ENCODE measurements at places on chromosomes 11 and 22.

DNA sequence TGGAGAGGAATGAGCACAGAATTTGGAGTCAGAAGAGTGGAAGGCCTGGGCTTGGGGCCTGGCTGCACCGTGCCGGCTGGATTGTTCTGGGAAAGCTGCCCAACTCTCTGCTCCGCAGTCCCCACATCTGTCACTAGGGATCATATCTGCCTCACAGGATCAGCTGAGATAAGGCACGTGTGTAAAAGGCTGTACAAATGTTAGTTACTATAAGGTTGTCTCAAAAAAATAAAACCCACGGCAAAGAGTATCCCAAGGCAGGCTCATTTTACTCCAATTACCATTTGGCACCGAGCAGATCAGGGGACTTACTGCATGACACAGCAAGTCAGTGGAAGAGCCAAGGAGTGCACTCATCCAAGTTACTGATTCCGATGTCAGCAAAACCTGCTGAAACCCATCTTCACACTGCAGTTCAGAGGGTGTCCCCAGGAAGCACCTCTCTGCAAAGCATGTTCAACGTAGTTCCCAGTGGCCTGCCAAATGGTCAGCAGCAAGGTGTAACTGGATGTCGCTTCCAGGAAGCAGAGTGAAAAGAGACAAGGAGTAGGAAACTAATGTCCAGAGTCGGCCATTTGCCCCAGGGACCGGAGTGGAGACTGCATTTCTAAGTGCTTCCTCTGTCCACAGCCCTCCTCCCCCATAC lies 18.1 kb upstream of the MRTFA start:
- DNase-seq = no peak

DNA sequence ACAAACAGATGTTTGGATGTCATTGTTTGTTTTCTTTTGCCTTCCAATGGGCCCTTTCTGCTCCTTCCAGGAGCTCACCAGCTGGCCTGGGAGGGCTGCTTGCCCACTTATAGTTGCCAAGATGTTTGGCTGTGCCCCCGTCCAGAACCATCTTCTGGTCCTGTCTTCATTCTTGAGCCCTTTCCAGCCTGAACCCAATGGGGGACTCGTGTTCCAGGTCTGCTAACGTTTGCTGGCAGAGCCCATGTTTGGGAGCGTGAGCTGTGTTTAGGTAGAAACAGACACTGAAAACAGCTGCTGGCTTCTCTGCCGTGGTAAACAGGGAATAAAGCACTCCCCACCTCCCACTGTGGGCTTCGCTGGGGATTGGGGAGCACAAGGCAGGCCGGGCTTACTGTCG lies 83.2 kb upstream of the SYT13 start:
- DNase-seq = no peak

DNA sequence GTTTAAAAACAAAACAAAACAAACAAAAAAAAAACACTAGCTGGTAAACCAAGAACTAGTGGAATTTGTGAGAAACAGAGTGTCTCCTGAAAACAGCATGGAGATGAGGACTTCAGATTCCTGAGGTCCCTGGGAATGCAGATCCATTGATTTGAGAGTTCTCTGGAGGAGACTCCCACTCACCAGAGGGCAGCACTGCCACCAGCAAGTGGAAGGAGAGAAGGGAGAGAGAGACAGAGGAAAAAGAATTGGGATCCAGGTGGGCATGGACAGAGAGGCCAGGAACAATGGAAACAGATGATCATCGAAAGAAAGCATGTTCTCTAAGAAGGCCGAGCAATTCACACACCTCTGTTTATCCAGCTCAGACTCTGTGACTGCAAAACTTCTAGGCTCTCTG lies 31.8 kb downstream of the ETS1 start:
- DNase-seq = no peak

DNA sequence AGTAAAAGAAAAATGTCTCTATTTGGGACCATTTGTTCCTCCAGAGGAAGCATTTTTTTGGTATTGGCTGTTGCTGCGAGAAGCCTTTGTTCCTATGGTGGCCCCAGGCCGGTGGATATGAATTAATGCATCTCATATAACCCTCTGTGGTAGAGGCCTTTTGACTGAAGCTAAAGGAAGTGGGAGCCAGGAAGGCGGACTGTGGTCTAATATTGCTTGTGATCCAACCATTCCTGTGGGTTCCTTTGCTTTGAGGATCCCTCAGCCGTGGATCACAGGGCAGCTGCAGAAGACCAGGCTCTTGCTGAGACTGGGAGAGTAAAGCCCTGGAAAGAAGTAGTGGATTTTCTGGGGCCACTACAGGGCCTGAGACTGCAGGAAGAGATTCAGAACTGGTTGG lies 68.3 kb upstream of the NAV2 start:
- no peak for DNase-seq

GRCh38 chr22:41831383-41831782 lies 1.5 kb upstream of the SREBF2 start:
- peak; percentile 36 for DNase-seq

- peak; percentile 43 for DNase-seq
Measured at GRCh38 chr11:66851698-66852465, 5.0 kb upstream of the LRFN4 start.

DNA sequence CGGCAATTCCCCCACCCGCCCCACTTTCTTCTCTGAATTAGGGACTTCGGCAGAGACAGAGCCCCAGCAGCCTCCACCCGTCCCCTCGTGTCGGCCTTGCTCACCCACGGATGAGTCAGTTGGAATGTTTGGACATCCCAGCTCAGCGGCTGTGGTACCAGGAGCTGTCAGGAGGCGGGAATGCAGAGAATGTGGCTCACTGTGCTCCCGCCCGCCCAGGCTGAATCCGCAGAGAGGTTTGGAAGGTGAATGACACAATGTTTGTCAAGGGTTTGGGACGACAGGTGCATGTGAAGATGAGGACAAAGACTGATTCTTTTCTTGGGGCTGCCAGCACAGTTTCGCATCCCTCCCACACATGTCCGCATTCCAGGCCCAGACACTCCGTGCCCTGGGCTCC lies 39.6 kb downstream of the LIF start:
- DNase-seq = no peak

GRCh38 chr22:49799431-49800075 lies 28.1 kb downstream of the BRD1 start:
- DNase-seq = no peak

- DNase-seq = no peak
Measured at GRCh38 chr11:117852309-117852708, 24.1 kb downstream of the FXYD6 start.

GRCh38 chr22:28627791-28628190 lies 51.8 kb downstream of the TTC28 start:
- DNase-seq = no peak

GRCh38 chr11:31243706-31244105 lies 125.8 kb downstream of the DCDC1 start:
- no peak for DNase-seq

GRCh38 chr22:24010018-24010391 lies 1.1 kb upstream of the CABIN1 start:
- DNase-seq = no peak

DNA sequence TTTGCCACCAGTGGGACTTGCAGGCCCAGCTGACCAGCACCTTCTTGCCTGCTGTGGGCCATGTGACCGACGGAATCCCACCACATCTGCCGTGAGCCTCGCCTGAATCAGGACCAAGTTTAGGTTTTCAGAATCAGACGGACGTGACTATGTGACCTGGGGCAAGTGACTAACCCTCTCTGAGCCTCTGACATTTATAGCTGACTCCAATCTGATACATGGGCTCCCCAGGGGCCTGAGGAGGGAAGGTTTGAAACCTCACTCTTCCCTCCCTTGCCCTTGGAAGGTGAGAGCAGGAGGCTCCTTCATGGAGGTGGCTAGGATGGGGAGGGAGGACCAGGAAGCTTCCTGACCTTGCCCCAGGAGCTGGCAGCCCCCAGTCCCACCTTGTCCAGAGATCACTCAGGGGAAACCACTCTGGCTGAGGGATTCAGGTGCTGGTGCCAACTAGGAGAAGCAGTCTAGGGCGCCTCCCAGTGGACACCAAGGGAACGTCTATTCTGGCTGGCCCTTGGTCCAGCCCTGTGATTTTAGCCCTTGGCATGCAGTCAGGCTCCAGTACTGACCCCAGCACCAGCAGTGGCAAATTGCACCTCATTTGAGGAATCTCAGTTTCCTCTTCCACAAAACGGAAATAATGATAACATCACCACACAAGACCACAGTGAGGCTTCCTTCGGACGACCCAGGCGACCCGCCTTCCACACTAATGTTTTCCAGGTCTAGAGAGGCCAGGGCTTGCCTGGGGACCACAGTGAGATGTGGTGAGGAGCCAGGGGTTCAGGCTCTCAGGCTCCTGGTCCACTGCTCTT lies 47.2 kb upstream of the SYT7 start:
- no peak for DNase-seq

- no peak for DNase-seq
Measured at GRCh38 chr11:112017538-112017937, 7.7 kb upstream of the DLAT start.

- no peak for DNase-seq
Measured at GRCh38 chr22:32200752-32201151, 4.1 kb downstream of the RFPL2 start.

- DNase-seq = no peak
Measured at GRCh38 chr22:23203452-23204124, 23.3 kb downstream of the BCR start.

GRCh38 chr22:22771696-22772377 lies 115.8 kb upstream of the IGLL5 start:
- DNase-seq = no peak

DNA sequence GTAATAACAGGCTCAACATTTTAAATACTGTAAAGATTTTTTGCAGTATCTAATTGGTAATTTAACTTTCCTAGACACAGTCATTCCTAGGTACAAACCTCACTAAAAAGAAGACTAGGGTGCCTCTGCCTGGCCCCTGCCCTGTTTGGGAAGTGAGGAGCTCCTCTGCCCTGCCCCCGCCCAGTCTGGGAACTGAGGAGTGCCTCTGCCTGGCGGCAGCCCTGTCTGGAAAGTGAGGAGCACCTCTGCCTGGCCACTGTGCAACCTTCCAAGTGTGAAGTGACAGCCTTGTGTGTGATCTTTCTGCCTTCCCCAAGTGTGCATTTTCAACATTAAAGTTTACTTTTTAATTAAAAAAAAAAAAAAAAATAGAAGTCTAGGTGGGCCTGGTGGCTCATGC lies 4.2 kb downstream of the CHORDC1 start:
- DNase-seq = no peak

GRCh38 chr11:10288881-10289764 lies 4.9 kb downstream of the SBF2 start:
- no peak for DNase-seq

- DNase-seq = no peak
Measured at GRCh38 chr11:79329561-79329960, 111.3 kb downstream of the TENM4 start.

GRCh38 chr11:119077839-119078238 lies 6.8 kb upstream of the HMBS start:
- no peak for DNase-seq

DNA sequence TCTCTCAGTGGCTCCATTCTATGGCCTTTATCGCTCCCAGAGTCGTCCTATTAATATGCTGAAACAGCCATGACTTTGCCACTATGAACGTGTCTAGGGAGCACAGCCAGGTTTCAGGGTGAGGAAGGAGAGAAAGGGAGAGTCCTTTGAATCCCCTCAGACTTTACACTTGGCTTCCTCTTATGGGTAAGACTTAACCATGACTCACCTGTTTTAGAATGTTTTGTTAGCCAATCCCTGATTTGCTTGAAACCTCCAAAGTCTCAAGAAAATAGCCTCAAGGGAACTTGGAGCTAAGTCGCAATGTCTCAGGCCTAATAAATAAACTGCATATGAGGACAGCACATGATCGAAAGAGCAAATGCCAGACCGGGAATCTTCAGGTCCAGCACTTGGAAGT lies 131.2 kb upstream of the RCN1 start:
- no peak for DNase-seq

DNA sequence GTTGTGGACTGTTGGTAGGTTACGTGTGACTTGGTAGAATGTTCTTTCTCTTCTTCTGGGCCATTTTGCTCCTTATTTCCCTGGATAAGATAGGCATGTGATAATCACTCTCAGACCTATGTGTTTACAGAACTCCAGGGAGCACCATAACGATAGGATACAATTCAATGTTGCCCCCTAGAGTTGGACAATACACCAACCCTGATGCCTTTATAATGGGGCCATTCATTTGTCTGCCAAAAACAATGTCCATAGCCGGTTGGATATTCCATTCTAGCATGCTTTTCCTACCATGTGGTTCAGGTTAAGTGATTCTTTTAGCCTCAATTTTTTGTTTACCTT lies 60.5 kb downstream of the APIP start:
- DNase-seq = no peak

GRCh38 chr22:27420817-27421361 lies 380.7 kb downstream of the MN1 start:
- no peak for DNase-seq

DNA sequence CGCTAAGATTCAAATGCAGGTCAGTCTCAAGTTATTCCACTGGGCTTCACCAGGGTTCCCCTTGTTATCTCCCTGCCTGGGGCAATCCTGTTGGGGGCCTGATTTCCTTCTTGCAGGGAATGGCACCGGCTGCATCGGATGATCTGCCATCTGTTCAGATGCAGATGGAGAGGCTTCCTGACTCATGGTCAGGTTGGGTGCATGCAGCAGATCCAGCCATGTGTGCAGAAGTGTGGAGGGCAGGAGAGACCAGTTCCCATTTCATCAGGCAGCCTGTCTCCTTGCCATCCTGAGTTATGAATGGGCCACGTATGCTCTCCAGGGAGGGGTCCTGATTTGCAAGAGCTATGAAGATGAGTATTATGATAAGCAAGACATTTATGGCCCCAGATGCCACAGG lies 161.2 kb upstream of the PLET1 start:
- DNase-seq = no peak

GRCh38 chr22:22552630-22553029 lies 6.4 kb downstream of the PRAME start:
- DNase-seq = no peak

GRCh38 chr22:41260871-41261270 lies 20.1 kb upstream of the CHADL start:
- no peak for DNase-seq

- DNase-seq = no peak
Measured at GRCh38 chr11:21602699-21603098, 590.2 kb upstream of the ANO5 start.

Data from CD4-positive, alpha-beta T cell treated with Interleukin-1 beta for 1 hour (primary cell).